ENCODE measurements at places on chromosomes 4 and X. TPM values are rescaled to one million over a fixed set of nuclear protein-coding genes. Genes with fewer than 3 reads are reported as not detected.

Gene NUDT11
- total RNA-seq: 19.3 TPM

- no peak for DNase-seq
These were observed 242.3 kb upstream of the NOCT start for GRCh38 chr4:138773321-138773720.

Gene ASMT
- total RNA-seq: not detected

DNA sequence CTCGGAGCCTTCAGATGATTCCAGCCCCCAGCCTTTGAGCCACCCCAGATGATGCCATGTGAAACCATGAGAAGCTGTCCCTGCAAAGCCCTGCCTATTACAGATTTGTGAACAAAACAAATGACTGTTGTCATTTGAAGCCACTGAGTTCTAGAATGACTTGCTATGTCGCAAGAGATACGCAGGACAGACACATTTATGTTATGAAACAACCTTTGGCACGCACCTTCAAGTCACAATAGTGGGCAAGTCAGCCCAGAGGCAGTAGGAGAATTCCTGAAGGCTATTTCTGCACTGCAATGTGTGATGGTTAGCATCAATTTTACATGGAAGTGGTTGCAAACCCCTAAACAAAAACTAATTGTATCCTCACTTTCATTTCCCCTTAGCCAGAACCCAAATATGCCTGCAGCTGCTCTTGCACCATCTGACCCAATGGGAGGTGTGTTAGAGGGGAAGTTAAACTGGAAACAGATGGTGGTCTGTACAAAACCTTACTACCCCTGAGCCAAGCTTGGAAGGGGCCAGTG, 174.4 kb upstream of the ATP6AP2 start:
- no peak for DNase-seq

Gene SPATA18
- total RNA-seq: 17.0 TPM

GRCh38 chr4:122833999-122834398, 7.4 kb downstream of the FGF2 start:
- no peak for DNase-seq
